ENCODE measurements at places on chromosomes 2 and 18.

DNA sequence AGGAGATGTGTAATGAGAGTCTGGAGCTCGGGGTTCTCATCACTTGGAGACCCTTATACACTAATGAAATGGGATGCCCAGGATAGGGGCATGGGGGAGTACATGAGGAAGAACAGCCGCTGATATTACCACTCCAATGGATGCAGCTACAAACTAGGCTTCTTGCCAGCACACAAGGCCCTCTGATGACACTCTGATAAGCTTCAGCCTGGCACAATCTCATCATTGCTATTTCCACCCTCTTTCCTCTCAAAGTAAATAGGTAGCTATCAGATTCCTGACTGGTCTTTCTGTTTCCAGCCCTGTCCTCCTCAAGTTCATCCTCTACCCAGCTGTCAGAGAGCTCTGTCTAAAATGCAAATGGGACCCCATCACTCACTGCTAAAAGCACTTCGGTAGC, 103.0 kb downstream of the GPR39 start:
- DNase-seq, result no peak

DNA sequence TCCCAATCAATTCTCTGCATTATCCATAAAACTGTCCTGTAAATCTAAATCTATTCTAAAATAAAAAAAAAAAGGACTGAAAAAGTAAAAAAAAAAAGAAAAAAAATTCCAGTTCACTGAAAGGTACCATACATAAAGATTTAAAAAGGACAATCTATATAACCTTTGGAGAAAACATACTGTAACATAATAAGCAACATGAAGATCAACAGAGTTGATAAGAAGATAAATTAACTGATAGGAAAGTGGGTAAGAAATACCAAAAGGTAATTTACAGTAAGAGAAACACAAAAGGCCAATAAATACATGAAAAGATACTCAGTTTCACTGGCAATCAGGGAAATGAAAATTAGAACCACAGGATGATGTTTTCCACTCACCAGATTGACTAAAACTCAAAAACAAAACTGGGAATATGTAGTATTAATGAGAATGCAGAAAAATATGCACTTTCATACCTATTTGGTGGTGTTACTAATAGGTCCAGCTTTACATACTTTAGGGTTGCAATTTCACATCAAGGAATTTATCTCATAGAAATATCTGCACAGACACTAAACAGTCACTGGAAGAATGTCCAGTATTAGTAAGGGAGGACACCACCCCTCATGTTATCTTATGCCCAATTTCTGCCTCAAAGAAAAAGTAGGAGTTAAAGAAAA, 48.3 kb upstream of the SEMA4C start:
- DNase-seq, result no peak

DNA sequence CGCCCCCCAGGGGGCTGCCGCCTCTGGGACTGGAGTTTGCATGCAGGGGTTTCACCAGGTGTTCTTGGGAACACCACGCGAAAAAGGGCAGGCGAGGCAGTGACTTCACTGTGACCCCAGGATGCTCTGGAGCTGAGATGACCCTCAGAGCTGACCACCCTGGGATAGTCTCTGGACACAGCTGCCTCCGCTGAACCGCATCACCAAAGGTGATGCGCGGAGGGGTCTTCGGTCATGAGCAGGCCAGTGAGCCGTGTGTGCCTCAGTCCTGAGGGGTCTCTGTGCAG, 17.5 kb downstream of the GPR35 start:
- no peak for DNase-seq

DNA sequence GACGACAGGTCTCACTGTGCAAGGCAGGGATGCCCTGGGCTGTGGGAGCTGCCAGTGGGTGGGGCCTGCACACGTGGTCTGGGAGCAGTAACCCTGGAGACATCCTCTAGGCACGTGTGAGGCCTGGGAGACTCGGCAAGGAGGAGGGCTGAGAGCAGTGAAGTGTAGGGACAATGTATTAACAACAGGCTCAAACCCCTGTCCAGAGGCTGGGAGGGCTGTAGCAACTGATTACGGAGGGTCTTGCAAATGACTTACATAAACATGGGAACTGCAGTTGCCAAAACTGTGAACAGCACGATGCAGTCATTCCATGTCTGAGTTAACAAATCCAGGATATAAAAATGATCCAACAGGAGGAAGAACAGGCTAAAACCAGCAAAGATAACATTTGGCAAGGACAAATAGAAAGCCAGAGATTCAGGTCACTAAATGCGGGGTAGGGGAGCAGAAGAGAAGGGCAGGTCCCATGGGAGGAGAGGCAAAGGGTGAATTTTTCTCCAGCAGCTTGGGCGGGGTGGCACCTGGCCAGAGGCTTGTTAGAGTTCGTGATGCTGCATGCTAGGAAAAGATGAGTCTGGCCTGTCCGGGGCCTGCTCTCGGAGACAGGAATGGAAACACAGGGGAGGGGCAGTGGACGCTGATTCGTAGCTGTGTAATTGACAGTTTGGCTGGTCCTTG, 44.9 kb downstream of the CYP27C1 start:
- DNase-seq, result no peak

- DNase-seq, result no peak
Observed at GRCh38 chr2:2536416-2537056, 205.5 kb upstream of the MYT1L start.

DNA sequence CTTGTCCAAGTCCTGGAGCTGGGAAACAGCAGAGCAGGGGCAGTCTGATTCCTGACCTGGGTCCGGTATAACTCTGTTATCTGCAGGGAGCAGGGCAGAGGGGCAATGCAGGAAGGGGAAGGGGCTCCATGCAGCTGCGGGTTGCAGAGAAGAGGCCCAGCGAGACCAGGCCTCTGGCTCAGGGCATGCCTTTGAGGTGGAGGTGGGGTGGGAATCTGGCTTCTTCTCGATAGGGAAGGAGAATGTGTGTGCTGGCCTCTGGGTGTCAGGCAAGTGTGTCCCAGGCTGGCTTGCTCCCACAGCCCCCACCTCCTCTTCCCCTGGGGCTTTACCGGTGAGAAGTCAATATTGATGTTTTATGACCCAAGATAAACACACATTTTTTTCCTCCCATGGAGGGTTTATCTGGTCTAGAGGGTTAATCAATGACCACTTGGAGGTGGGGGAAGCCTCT, 187.1 kb upstream of the HAAO start:
- DNase-seq, result no peak

GRCh38 chr18:69968039-69968438, 20.4 kb upstream of the CD226 start:
- no peak for DNase-seq

DNA sequence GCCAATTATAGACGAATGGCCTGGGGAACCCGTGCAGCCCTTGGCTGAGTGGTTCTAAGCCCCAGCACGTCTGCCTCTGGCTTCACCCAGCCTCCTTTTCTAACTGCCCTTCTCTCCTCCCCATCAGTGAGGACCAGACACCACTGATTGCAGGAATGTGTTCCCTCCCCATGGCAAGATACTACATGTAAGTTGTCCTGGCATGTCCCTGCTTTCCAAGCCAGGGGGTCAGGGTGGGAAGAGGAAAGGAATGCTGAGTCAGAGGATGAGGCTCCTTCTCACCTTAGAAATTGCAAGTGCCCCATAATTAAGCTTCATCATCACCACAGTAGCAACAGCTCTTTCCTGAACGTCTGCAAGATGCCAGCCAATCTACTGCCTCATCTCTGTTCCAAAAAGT, 4.8 kb downstream of the IL1F10 start:
- DNase-seq, result no peak
